Stimulated activated effector memory CD8-positive, alpha-beta T cell treated with anti-CD3 and anti-CD28 coated beads, Interleukin-12 subunit alpha, Interleukin-12 subunit beta, amount 100 ng/mL, for 72 hours (primary cell): ENCODE measurements at places on chromosomes 2 and 18.

DNA sequence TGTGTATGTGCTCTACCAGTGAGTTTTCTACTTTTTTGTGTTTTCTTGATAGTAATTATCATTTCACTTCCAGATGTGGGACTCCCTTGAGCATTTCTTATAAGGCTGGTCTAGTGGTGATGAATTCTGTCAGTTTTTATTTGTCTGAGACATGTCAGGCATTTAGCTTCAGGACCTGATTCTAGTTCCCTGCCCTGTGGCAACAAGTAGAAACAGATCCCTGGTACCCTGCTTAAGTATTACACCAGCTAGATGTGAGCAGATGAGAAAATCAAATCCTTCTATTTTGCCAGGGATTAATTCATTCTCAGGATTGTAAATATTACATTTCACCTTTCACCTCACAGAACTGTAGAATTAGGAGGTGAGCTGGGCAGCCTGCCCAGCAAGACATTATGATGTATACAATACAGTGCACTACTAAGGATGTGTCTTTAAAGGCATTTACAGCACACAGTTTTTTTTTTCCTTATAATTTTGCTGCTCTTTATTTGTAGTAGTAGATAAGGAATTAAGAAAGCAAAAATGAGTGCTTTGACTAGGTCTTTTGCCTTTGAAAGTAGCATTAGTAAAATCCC, 35.1 kb downstream of the GALM start:
- no peak for DNase-seq

- DNase-seq: no peak
Measured at GRCh38 chr2:38465789-38466127, 88.7 kb upstream of the ATL2 start.

GRCh38 chr2:96264656-96265348, 995 bp downstream of the TMEM127 start:
- peak; percentile 7 for DNase-seq

DNA sequence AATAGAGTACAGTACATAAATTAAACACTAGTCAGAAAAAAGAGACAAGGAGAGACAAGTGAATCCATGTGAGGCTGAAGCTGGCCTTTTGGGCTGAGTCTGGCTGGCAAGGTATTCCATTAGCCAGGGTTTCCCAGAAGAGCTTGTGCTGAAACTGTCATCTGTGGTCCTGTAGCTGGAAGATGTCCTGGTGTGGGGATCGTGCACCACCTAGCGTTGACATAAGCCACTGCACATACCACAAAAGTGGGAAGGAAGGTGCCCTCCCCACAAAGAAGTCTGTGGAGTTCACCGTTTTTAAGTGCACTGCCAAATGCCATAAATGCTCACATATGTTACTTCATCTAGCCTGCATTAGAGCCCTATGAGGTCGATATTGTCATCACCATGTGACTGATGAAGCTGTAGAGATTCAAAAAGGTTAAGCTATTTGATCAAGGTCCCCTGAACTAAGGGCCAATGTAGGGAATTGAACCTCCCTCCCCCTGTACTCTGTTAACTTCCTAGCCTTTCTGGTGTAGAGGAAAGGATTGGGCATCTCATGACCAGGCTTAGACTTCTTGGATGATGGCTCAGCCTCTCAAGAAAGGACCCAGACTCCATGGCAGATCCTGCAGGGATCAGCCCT, 31.9 kb upstream of the GALNT14 start:
- DNase-seq: peak; percentile 63

DNA sequence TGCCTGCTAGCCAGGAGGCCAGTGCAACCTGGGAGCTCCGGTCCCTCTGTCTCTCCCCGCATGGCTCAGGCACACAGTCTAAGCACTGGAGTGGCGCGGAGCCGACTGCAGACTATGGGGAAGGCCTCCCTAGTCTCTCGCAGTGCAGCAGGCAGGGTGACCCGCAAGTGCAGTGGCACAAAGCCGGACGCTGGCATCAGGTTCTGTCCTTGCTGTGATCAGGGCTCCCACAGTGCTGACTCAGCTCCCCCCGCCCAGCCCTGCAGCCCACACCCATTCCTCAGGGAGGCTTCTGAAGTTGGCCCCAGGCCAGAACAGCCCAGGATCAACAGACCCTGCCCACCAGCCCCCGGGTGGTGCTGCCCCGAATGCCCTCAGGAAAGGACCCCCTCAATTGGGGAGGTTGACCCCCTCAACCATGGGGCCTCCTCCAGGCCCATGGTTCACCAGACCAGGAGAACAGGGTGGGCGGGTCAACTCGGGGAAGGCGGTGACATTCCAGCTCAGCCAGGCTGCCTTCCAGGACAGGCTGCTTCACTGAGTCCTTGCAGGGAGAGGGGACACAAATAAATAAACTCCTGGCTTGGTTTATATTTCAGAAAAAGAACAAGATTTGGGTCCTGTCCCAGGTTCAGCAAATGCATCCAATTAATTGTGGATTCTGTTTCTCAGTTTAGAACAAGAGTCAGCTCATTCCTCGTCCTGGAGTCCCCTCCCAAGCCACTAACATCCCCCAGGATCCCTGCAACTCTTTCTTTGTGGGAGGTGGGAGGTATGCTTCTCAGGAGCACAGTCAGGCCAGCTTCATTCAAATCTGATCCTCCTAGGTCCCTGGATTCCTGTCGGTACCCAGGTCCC, 12.2 kb downstream of the BIN1 start:
- DNase-seq: no peak
